ENCODE measurements at places on chromosomes 1 and 21.

- DNase-seq, result no peak
Measured at GRCh38 chr1:24771574-24771973, 26.3 kb downstream of the CLIC4 start.

- no peak for DNase-seq
Measured at GRCh38 chr21:31760931-31761330, 29.0 kb upstream of the SCAF4 start.

DNA sequence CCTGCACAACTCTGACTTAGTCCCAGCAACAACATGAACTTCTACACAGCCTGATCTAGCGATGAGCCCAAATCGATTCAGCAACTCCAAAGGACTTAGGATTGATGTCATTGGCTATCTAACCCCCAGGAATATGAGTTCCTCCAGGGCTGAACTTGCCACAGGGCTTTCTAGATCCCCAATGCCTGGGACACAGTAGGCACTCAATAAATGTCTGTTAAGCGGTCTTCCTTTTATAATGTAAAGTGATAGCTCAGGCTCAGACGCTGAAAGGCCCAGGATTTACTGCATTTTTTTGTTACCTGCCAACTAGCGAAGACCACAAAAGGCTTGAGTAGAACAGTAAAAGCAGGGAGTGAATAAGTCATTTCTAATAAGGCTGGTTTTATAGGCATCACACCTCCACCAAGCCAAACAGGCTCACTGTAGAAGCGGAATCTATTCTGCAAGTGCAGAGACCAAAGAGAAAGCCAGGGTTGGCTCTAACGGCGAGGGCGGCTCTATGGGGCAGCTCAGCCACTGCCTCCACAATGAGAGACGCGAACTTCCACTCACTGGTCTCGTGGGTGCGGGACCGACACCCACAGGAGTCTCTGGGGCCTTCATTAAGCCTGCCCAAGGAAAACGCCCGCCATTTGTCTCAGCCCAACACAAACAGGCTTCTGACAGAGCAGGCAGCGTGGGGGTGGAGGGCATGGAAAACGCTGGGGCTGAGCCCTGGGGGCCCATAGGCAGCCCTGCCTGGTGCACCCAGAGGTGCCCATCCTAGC lies 52.0 kb downstream of the HLCS start:
- no peak for DNase-seq

- no peak for DNase-seq
Measured at GRCh38 chr1:119466445-119466844, 40.6 kb upstream of the HSD3B1 start.

- no peak for DNase-seq
Measured at GRCh38 chr1:64484651-64485050, 14.7 kb downstream of the CACHD1 start.

DNA sequence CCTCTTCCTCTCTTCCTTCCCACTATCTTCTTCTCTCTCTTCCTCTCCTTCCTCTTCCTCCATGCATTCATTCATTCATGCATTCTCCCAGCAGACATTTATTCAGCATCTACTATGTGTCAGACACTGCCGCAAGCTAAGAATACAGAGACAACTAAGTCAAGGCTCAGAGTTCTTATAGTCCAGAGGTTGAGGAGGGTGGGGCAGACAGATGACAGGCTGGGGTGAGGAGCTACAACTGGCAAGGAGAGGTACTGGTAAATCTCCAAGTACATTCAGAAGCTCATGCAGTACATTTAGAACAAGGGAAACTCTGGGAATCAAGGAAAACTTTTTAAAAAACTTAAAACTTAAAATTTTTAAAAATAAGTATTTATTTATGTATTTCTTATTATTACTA lies 56.4 kb upstream of the FMOD start:
- no peak for DNase-seq

DNA sequence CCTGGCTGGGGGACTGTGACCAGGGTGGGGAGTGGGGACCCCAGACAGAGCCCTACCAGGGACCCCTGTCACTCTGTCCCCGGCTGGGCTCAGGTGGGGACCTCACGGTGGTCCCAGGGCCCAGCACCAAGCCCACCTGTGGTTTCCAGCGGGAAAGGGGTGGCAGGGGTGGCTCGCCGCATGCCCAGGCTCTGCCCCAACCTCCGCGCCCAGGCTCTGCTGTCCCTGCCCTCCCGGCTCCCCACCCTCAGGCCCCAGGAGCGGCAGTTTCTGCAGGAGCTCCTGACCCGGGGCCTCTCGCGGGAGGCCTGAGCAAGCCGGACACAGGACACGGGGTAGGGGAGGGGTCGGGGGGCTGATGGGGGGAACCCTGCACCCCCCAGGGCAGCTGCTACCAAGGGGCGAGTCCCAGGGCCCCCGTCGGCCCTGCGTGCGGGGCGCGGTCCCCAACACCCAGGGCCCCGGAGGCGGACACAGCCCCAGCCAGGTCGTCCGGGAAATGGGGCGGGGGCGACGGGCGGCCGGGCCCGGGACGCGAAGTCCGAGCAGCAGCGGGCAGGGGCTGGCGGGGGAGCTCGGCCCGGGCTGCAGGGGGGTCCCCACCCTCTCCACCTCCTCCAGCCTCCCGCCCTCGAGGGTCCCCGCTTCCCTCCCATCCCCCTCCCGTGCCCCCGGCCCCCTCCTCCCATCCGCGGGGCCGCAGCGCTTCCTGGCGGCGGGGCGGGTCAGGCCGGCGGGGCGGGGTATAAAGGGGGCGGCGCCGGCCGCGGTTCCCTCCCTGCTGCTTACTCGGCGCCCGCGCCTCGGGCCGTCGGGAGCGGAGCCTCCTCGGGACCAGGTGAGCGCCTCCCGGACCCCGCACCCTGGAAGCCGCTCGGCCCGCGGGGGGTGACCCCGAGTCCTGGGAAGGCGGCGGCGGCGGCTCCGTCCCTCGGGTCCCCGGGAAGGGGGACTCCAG lies at the start of gene COL6A2:
Gene COL6A2, plus strand, starts transcription at position 777 of the 958 bp plus-strand sequence.
- peak; percentile 57 for DNase-seq

GRCh38 chr1:46102769-46103476 lies 29.5 kb downstream of the PIK3R3 start:
- DNase-seq, result no peak

DNA sequence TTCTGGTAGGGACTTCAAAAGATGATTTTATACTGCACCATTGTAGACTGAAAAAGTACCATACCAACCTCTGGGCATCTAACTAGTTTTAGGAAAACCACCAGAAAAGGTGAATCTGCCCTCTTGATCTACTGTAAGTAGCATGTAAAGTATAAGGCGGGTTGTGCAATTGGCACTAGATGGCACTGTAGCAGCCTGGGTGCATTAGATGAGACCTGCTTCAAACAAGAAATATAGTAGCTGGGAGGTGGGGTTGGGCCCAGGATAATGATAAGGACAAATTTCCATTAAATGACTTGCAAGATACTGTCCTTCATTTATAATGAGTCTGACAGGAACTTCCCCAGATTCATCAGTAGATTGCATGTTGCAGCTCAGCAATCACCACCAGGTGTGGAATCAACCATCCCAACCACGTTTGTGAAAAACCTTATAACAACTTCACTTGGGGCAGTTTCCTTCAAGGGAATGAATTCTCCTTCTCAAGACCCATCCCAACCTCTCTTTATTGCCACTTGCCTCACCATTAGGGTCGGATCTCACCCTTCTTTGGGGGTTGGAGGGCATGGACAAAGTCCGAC lies 37.3 kb upstream of the IL10 start:
- DNase-seq, result peak; percentile 79

DNA sequence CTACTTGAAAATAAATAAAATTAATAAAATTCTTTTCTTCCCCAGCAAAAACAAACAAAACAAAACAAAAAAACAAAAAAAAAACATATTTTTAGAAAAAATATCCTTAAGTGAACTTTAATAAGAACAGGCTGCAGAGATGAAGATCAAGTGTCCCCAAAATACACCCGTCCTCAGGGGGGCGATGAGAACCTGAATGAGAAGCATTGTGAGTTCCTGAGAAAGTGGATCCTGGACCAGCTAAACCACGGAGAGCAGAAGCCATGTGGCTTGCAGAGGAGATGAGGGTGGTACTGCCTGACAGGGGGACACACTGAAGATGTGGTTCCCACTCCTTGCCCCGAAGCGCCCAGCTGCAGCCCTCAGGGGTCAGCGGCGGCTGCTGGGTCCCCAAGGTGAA lies 89.3 kb downstream of the ITPKB start:
- DNase-seq, result peak; percentile 68

DNA sequence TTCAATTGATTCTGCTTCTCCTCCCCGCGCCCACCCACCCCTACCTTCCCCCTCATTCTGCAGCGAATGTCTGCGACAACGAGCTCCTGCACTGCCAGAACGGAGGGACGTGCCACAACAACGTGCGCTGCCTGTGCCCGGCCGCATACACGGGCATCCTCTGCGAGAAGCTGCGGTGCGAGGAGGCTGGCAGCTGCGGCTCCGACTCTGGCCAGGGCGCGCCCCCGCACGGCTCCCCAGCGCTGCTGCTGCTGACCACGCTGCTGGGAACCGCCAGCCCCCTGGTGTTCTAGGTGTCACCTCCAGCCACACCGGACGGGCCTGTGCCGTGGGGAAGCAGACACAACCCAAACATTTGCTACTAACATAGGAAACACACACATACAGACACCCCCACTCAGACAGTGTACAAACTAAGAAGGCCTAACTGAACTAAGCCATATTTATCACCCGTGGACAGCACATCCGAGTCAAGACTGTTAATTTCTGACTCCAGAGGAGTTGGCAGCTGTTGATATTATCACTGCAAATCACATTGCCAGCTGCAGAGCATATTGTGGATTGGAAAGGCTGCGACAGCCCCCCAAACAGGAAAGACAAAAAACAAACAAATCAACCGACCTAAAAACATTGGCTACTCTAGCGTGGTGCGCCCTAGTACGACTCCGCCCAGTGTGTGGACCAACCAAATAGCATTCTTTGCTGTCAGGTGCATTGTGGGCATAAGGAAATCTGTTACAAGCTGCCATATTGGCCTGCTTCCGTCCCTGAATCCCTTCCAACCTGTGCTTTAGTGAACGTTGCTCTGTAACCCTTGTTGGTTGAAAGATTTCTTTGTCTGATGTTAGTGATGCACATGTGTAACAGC lies 339.9 kb downstream of the NTNG1 start:
- peak; percentile 3 for DNase-seq

DNA sequence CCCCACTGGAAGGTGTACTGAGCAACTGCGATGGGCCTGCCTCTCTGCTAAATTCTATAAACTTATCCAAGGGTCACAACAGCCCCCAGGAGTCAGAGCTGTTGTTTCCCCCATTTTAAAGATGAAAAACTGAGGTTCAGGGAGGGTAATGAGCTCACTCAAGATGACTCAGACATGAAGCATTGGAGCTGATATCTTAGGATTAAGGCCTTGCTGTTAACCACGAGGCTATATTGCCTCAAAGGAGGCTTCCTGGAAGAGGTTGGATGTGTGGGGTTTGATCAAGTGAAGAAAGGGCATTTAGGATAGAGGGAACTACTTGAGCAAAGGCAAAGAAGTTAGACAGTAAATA lies 6.7 kb downstream of the LDLRAP1 start:
- DNase-seq, result peak; percentile 64

DNA sequence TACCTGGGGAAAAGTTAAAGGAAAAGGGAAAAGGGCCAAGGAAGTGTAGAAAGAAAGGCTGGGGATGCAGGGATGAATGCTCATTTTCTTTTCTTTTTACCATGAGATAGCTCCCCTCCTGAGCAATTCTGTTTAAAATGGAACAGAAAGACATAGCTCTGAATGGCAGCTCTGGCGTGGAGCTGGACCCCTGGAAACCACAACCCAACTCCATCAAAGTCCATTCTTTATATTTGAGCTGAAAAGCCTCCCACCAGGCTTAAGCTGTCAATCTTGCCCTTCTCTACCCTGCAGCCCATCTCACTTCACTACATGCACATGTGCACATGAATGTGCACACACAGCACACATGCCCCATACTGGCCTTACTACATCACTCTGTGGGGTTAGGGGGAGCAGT lies 69.2 kb downstream of the TNR start:
- no peak for DNase-seq

- peak; percentile 41 for DNase-seq
Measured at GRCh38 chr1:154263465-154264332, 8.7 kb upstream of the HAX1 start.

DNA sequence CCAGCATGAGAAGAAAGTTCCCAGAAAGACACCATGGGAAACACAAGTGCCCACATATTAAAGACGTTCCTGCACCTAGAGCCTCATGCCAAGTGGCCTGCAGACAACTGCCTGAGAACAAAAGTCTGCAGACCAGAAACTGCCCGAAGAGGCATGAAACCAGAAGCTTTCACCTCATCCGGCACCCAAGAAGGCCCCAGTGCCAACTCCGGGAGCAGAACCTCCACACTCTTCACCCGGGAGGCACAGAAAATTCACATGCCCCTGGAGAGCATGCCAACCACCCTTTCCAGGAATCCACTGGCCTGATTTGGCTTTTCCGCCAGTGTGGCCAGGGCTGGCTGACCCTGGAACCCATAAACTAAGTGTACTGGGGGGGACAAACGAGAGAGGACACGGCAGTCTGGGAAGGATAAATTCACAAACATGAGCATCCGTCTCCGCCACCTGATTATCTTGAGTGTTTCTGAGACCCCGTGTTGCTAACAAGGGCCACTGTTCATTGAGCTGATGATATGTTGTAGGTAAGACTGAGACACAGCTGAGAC lies 6.8 kb downstream of the TFF2 start:
- DNase-seq, result no peak

GRCh38 chr1:149844101-149844500 lies 55.3 kb upstream of the BOLA1 start:
- DNase-seq, result peak; percentile 87

DNA sequence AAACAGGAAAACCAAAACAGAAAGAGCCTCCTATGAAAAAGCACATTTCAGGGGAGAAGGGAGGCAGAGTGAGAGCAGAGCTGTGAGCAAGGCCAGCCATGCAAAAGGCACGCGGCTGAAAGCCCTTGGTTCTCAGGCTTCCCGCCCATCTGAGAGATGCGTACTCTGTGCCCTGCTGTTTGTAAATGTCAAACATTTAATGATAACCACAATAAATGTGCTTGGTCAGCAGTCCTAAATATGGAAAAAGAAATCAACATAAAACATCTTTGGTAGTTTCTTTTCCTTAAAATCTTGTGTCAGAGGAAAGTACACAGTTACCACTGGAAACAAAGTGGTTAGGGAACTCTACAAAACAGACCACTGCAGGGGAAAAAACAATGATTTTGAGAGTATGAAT lies 283.1 kb downstream of the DSCAM start:
- DNase-seq, result no peak

DNA sequence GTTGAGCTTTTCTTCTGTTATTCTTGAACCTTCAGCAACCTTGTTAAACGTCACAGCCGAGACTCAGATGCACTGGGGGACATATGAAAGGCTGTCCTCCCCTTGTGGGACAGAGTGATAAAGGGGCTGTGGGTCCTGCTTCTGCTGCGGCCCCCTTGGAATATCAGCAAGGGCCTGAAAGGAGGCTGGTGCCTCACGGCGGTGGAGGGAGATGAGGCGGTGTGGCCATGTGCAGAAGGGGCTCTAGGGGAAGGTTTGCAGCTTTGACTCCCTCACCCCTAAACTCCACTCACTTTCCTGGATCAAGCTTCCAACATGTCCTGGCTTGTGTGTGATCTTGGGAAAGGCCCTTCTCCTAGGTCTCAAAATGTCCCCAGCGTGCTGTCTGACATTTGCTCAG lies 270.7 kb upstream of the CSF3R start:
- no peak for DNase-seq

- no peak for DNase-seq
Measured at GRCh38 chr1:232786845-232787455, 18.3 kb upstream of the MAP10 start.

- no peak for DNase-seq
Measured at GRCh38 chr1:17393230-17393629, 21.2 kb downstream of the PADI6 start.

GRCh38 chr1:104163912-104164476 lies 414.3 kb downstream of the AMY1C start:
- DNase-seq, result no peak

- peak; percentile 74 for DNase-seq
Measured at GRCh38 chr1:109624201-109625010, 4.8 kb downstream of the AMPD2 start.

GRCh38 chr1:18085387-18086074 lies 22.1 kb upstream of the IGSF21 start:
- no peak for DNase-seq
